ENCODE measurements at places on chromosomes 13 and 19. TPM values are rescaled to one million over a fixed set of nuclear protein-coding genes. Genes with fewer than 3 reads are reported as not detected.

Gene KLC3
- total RNA-seq, result 0.68 TPM

Gene CEACAM16
- total RNA-seq, result 0.19 TPM

Gene CD37
- not detected for total RNA-seq

Gene LINGO3
- not detected for total RNA-seq

Gene FBN3
- not detected for total RNA-seq

Gene CFAP97D2
- total RNA-seq, result not detected

Gene MIA
- not detected for total RNA-seq

Gene CDX2
- 0.56 TPM for total RNA-seq

Gene IL27RA
- total RNA-seq, result 10.3 TPM

Gene NLRP4
- total RNA-seq, result not detected

Gene C19orf18
- not detected for total RNA-seq

Gene KIR2DL3
- not detected for total RNA-seq

Gene DHDH
- total RNA-seq, result 1.5 TPM

Gene GARIN5A
- total RNA-seq, result 1.8 TPM

Gene LILRB1
- not detected for total RNA-seq

Gene PDX1
- 0.09 TPM for total RNA-seq

Gene SLC10A2
- total RNA-seq, result not detected

Gene STOML3
- not detected for total RNA-seq

Gene LGALS7B
- total RNA-seq, result not detected

Gene TSC22D1
- 66.8 TPM for total RNA-seq

Gene GTF2F2
- total RNA-seq, result 18.5 TPM

Gene COL5A3
- 3.6 TPM for total RNA-seq

Gene PRSS57
- total RNA-seq, result not detected

Gene ACTMAP
- total RNA-seq, result 18.6 TPM

Gene EDNRB
- not detected for total RNA-seq

Gene KASH5
- not detected for total RNA-seq

Gene RASAL3
- not detected for total RNA-seq

Gene NCR1
- not detected for total RNA-seq

Gene NMRK2
- total RNA-seq, result not detected

Gene CLEC11A
- total RNA-seq, result 11.6 TPM

Gene UBE2M
- total RNA-seq, result 138 TPM

Gene IL17D
- total RNA-seq, result 1.3 TPM

Gene TEX26
- total RNA-seq, result not detected

Gene FLT1
- total RNA-seq, result not detected

Gene IQCN
- 0.71 TPM for total RNA-seq

Gene SERPINE3
- total RNA-seq, result not detected

Gene PRR20A
- not detected for total RNA-seq

Gene USF2
- total RNA-seq, result 166 TPM

Gene ICAM1
- 4.4 TPM for total RNA-seq

Gene ATP4A
- total RNA-seq, result not detected

Gene ZNF429
- not detected for total RNA-seq

Gene TYROBP
- not detected for total RNA-seq

Gene LHB
- total RNA-seq, result not detected

Gene USHBP1
- not detected for total RNA-seq

Gene SIGLEC11
- total RNA-seq, result not detected

Gene SPRED3
- 3.3 TPM for total RNA-seq
